ENCODE measurements at places on chromosomes 3 and 15. TPM values are rescaled to one million over a fixed set of nuclear protein-coding genes. Genes with fewer than 3 reads are reported as not detected.

Gene ITIH4
- 5.5 TPM for total RNA-seq

Gene RAMAC
- total RNA-seq = 22.4 TPM

Gene INSYN1
- 17.3 TPM for total RNA-seq

Gene AADACL2
- total RNA-seq = not detected

Gene GP9
- not detected for total RNA-seq

Gene TGM4
- total RNA-seq = 7.4 TPM

Gene SLC22A13
- total RNA-seq = not detected

Gene CYP1A1
- 6.9 TPM for total RNA-seq

Gene TMEM62
- total RNA-seq = 35.4 TPM

Gene CCR8
- total RNA-seq = not detected

Gene SPINK8
- not detected for total RNA-seq

All from prostate gland (tissue), 2 donors.